ENCODE measurements at places on chromosomes 7 and 10. TPM values are rescaled to one million over a fixed set of nuclear protein-coding genes. Genes with fewer than 3 reads are reported as not detected.
A peak's percentile ranks its signal among the peaks of the same experiment; 100 is the strongest.

Gene PNLIPRP1
- not detected for total RNA-seq

Gene AP3M1
- total RNA-seq: 27.8 TPM

Gene BAMBI
- 74.9 TPM for total RNA-seq

Gene CCDC136
- 14.7 TPM for total RNA-seq

Gene BHLHA15
- total RNA-seq: 0.90 TPM

GRCh38 chr7:23955600-23956149 lies 245.7 kb downstream of the STK31 start:
- DNase-seq: peak; percentile 22

DNA sequence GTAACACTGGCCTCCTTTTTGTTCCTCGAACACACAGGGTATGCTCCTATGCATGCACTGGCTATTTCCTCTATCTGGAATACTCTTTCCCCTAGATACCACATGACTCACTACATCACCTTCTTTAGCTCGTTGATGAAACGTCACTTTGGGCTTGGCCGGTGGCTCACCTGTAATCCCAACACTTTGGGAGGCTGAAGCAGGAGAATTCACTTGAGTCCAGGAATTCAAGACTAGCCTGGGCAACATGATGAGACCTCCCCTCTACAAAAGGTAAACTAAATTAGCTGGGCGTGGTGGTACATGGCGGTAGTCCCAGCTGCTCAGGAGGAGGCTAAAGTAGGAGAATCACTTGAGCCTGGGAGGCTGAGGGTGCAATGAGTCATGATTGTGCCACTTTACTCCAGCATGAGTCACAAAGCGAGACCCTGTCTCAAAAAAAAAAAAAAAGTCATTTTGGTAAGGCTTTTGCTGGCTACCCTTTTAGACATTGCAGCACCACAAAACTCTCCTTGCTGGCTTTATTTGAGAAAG lies 14.5 kb downstream of the ANKIB1 start:
- DNase-seq: no peak

DNA sequence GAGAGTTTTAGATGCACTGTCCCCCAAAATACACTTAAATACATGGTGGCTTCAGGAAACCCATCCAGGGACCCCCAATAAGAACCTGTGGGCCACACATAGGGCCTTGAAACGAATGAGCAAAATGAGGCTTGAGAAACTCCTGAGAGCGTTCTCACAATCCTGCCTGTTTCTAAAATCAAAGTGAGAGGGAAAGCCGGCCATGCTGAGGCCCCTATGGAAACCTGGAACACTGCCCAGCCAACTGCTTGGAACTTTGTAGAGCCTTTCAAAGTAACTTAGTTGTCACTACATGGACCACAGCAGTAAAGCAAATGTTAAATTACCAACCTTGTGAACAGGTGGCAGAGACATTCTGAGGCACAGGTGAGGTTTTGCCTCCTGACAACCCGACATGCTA lies 13.4 kb downstream of the SGMS1 start:
- no peak for DNase-seq

- DNase-seq: no peak
Observed at GRCh38 chr10:31526681-31527080, 207.7 kb downstream of the ZEB1 start.

DNA sequence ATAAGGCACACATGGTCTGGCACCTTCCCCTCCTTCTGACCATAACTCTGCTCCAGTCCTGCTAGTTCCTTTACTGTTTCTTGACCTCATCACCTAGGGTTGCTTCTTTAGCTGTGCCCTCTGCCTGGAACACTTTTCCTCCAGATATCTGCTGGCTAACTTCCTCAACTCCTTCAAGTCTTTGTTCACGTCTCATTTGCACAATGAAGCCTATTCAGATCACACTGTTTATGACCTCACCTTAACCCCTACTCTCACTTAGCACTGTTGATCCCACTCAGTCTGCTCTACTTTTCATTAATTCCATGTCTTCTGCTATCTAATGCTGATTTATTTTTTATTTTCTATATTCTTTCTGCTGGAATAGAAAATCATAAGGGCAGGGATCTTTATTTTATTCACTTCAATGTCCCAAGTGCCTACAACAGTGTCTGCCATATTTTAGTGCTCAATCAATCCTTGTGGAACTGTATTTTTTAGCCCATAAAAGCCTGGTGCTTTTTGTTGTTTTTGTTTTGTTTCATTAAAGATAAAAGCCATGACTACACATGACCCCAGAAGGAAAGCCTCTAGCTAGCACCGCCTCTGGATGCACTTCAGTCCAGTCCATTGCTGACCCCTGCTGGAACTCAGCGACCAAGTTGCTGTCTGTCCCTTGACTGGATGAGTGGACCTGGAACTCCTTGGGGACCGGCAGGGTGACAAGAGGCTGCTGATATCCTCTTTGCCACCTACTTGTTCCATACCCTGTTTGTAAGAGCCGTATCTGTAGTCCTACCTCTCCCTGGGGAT lies 12.3 kb downstream of the KLF14 start:
- peak; percentile 40 for DNase-seq

DNA sequence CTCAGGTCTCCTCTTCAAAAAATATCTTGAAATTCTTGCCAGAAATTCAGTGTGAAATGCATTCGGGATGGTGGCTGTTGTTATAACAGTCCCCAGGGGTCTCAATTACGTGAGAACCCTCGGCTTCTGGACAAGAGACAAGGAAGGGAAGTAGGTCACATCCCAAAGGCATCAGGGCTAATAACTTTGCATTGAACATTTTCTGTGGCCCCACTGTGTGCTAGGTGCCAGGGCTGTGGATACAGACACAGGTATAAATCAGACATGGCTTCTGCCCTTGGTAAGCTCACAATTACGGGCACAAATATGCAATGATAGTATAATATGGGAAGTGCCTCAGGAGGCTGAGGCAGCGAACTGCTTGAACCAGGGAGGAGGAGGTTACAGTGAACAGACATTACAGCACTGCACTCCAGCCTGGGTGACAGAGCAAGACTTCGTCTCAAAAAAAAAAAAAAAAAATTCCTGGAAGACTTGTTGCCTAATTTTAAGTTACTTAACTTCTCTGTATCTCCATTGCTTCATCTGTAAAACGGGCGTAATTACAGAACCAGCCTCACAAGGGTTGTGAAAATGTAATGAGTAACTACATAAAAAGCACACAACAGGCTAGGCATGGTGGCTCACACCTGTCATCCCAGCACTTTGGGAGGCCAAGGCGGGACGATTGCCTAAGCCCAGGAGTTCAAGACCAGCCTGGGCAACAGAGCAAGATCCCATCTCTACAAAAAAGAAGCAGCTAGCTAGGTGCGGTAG lies 2.5 kb upstream of the RHBDD2 start:
- DNase-seq: no peak

DNA sequence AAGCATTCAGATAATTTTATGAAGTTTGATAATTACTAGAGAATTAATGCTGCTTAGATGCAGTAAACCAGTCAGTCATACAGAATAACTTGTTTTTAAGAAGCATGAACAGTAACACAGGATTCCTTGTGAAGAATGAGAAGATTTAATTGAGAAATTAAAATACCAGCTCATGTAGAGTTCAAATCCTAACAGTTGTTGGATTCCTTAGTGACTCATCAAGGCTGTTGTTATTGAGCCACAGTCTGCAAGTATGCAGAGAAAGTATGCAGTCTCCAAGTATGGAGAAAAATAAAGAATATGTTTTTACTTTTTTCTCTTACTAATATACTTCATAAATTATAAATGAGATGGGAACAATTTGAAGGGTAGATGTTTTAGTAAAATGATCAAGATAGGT lies 30.2 kb upstream of the CYP26C1 start:
- no peak for DNase-seq

DNA sequence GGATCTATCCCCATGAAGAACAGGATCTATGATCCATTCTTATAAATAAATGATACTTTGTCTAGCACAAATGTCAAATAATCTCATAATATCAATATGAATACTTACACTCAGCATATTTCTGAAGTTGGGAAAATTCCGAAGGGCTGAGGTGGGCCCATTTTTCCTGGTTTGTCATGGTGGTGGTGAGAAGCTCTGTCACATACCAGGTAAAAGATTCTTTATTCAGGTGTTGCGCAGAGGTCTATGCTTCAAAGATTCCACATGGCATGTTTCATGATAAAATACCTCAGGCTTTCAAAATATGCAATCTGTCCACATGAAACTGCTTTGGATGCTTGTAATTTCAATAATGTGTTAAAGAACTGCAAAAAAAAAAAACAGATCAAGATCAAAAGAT lies 61.5 kb downstream of the DGKB start:
- DNase-seq: no peak

DNA sequence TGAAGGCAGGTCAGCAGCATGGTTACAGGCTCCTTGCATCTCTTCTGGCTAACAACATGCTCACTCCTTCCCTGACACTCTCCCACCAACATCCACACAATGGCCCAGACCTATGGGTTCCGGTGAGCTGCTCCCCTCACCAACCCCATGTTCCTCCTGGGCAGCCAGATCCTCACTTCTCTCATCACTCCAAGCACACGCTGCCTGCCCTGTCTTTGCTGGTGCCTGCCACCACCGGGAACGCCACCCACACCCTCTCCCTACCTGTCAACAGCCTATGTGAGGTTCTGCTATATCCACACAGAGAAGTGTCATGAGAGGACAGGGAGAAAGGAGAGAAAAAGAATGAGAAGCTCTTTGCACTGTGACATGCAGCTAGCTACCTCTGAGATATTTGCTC lies 14.6 kb downstream of the PARP12 start:
- no peak for DNase-seq

- DNase-seq: no peak
Observed at GRCh38 chr10:46224414-46224682, 62.4 kb upstream of the ANTXRL start.

DNA sequence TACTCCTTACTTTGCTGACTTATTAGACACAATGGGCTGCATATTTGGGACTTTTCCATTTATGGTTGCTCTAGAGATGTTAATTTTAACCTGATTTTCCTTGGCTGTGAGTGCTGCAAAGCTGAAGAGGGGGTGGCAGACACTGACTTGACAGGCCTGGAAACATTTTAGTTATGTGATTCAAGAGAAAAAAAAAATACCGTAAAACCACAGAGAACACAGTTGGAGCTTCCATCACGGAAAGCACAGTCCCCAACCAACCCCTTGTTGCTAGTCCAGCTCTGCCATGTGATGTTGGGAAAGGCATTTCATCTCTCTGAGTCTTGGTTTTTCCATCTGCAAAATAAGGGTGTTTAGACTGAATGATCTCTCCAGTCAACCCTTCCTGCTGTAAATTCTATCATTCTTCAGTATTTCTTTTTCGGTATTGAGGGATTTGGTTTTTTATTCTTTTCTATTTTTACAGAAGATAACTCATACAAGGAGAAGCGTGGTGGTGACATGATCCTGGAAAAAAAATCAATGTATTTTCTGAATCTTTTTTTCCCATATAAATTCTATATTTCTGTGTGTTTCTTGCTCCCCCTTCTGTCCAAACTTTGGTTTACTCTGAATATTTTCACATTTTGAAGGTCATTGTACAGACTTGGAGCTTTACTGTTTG lies 246.1 kb downstream of the REEP3 start:
- DNase-seq: no peak

DNA sequence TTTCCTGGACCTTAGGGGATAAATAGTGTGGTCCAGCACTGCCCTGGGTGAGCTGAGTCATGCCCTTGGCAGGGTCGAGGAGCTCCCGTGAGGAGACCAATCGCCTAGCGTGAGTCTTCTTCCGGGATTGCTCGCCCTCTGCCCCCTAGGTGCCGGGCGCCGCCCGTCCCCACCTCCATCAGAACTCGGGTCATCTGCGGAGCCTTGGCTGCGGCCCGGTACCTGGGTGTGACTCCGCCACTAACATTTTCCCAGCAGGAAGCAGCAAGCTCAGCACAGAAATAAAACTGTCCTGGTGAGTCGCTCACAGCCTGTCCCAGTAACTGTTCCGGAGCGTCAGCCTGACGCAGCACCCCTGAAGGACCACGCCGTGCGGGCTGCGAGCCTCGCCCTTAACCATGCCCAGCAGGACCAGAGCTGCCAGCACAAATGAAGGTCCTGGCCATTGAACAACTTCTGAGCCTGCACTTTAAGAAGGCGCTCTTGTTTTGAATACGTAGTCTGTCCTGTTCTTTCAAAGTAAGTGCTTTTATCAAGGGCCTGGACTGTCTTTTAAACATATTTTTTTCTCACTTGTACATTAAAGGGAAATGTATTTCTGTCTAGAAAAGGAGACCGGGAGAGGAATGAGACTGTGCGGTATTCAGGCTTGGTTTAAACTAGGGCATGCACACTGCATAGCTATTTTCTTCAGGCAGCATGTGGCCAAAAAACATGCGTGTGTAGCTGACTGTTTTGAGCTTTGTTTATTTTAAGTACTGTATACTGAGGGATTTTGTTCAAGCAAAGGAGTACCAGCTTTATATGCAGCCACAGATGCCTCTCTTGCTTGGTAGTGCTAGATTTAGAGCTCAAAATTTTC lies 136.7 kb downstream of the HECW1 start:
- DNase-seq: peak; percentile 36

DNA sequence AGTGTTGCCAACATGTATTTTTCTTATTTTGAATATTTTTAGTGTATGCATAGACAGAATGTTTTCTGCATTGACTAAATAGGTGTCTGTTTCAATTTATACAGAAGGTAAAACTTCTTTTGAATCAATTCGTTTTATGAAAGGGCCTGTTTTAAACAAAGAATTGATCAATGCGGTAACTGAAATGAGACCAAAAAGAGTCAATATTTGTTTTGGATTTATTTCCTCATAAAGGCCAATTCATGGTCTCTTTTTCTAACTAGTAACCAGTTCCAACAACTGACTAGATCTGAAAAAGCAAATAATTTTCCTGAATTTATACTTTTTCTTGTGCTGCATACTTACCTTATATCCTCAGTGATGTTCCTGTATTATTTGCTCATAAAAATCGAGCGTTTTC lies 320.5 kb downstream of the DGKB start:
- no peak for DNase-seq

DNA sequence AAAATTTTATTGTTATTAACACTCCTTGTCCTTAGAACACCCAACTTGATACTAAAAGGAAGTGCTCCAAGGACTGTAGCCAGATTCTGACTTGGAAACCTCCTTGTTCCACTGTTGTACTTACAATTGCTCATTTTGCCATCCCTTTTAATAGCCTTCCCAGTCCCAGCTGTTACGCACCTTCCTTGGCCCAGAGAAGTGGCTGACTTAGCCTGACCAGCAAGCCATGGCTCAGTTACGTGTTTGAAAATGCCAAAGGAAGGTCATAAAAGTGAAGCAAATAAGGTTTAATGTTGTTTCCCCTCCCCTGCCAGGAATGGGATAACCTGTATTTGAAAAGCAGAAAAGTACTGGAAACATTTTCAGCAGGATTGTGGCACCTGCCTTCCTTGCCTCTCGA lies 3.7 kb upstream of the ANKRD1 start:
- no peak for DNase-seq

DNA sequence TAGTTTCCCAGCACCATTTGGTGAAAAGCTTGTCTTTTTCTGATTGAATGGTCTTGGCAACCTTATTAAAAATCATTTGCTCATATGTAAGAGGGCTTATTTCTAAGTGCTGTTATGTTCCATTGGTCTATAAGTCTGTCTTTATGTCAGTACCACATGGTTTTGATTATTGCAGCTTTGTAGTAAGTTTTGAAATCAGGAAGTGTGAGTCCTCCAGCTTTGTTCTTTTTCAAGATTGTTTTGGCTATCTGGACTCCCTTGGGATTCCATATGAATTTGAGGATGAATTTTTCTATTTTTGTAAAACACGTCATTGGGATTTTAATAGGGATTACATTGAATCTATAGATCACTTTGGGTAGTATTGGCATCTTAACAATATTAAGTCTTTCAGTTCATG lies 5.4 kb downstream of the KIF11 start:
- DNase-seq: no peak

- DNase-seq: no peak
Observed at GRCh38 chr7:71835056-71835455, 577.1 kb downstream of the CALN1 start.

- peak; percentile 81 for DNase-seq
Observed at GRCh38 chr7:602341-603141, 82.9 kb upstream of the PDGFA start.

Data from H7 (cell line).